ENCODE measurements at places on chromosomes 16 and 17.

- no peak for DNase-seq
These were observed 32.3 kb upstream of the DYNLL2 start for GRCh38 chr17:58050966-58051365.

DNA sequence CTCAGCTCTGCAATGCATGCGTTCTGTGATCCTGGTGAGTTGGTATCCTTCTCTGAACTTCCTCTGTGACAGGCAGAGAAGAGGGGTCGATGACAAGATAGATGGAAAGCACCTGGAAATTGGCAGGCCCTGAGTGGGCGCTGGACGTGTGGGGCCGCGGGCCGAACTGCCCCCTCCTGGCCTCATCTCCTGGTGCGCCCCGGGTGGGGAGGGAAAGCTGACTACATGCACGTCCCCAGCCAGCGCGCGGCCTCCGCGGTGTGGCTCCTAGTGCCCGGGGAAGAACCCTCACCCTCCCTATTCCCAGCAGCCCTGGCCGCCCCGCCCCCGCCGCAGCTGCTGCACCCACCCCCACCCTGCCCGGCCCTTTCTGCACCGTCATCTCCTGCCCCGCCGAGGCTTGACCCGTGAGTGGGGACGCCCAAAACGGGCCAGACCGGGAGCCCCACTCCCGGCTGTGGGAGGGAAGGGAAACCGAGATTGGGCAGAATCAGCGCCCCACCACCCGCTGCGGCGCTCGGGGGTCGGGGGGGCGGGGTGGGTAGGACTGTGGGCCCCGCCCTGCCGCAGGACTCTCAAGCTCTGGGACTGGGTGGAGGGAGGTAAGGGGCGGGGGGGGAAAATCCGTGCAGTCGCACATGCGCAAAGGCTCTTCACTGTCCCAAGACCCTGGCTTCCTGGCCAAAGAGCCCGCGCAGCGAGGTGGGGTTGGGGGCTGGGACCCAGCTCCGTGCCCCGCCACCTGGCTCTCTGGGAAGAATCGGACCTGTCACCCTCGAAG is at the start of gene NOL3:
Gene NOL3 (plus strand): TSS at position 371 of the 781 bp plus-strand sequence.
- DNase-seq: no peak

DNA sequence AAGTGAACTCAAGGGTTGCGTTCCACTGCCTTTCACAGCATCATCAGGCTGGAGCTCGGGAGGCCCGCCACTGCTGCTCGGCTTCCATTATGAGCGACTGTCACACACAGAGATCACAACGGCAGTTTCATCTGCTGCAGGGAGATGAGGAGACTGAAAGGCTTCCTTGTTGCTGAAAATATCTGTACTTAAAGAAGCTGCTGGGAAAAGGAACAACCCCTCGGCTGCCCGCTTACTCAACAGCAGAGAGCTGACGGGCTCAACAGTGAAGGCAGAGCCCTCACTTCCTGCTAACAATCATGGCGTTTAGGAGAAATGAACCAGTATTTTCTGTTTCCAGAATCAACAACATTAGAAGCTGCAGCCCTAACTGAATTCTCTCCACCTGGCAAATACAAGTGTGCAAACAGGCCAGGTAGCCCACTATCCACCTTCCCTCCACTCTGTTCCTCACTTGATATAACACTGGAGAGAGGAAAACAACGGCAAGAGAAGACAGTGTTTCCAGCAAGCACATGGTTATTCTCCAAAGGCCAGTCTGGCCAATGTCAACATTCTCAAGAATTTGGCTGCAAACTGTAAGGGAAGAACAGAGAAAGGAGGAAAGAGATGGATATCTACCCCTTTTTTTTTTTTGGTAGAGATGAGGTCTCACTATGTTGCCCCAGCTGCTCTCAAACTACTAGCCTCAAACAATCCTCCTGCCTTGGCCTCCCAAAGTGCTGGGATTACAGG is 33.7 kb downstream of the MBTPS1 start:
- DNase-seq: no peak

- DNase-seq: no peak
These were observed 20.2 kb downstream of the ABR start for GRCh38 chr17:1159431-1160180.

DNA sequence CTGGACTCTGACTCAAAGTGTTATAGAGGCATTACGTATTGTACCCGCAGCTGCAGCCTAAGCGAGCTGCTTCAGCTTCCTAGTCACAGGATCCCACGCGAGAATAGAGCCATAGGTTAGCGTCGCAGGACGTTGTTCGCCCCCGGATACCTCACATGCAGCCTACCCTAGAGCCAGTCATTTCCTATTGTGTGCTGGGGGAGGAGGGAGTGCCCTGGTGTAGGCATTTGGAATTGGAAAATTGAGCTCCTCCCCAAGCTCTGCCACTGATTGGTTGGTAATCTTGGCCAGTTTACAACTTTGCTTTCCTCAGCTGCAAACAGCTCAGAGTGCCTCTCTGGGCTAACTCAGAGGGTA is 530 bp downstream of the NAA60 start:
- DNase-seq: no peak

- no peak for DNase-seq
These were observed 808.8 kb upstream of the EEF2KMT start for GRCh38 chr16:5906351-5906750.

- no peak for DNase-seq
These were observed 956 bp upstream of the IST1 start for GRCh38 chr16:71894229-71894920.

GRCh38 chr17:18991531-18992315 is 12.8 kb downstream of the FAM83G start:
- no peak for DNase-seq

Measured in iPS DF 6.9 (cell line).